ENCODE measurements at places on chromosomes 6 and 20.
A peak's percentile ranks its signal among the peaks of the same experiment; 100 is the strongest.

- no peak for DNase-seq
Measured at GRCh38 chr6:143234734-143235133, 174.0 kb downstream of the AIG1 start.

GRCh38 chr20:35039146-35039545 is 53.5 kb downstream of the TRPC4AP start:
- no peak for DNase-seq

DNA sequence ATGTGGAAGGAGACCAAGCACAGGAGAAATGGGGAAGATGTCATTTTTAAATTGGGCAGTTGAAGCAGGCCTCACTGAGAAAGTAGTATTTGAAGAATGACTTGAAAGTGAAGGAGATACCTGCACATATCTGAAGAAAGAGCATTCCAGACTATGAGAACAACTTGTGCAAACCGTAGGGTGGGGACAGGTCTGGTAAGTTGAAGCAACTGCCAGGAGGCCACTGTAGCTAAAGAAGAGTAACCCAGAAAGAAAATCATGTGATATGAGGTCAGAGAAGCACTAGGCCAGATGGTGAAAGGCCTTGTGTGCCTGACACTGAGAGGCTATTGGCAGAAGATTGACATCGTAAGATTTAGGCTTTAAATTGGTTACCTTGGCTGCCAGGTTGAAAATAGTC is 4.7 kb upstream of the SUPT3H start:
- no peak for DNase-seq

- peak; percentile 68 for DNase-seq
Measured at GRCh38 chr6:160041608-160042007, 72.7 kb downstream of the IGF2R start.

DNA sequence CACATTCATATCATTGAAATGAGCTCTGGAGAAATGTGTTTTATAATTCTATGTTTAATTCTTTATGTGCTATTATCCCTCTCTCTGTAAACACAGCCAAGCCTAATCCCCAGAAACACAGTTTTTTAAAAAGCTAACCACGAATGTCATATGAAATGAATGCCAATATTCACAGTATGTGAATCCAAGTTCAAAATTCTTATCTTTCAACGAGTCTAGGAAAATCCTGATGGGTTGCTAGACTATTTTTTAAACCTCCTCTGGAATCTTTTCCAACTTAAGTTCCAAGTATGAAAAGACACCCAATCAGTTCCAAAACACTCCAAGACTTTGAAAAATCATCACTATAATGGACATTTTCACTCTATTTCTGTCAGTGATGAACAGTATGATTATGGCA is 689.3 kb downstream of the HACE1 start:
- no peak for DNase-seq

GRCh38 chr6:30572148-30572547 is 906 bp downstream of the ABCF1 start:
- no peak for DNase-seq

GRCh38 chr20:57614490-57615444 is 5.5 kb downstream of the ZBP1 start:
- DNase-seq: no peak

DNA sequence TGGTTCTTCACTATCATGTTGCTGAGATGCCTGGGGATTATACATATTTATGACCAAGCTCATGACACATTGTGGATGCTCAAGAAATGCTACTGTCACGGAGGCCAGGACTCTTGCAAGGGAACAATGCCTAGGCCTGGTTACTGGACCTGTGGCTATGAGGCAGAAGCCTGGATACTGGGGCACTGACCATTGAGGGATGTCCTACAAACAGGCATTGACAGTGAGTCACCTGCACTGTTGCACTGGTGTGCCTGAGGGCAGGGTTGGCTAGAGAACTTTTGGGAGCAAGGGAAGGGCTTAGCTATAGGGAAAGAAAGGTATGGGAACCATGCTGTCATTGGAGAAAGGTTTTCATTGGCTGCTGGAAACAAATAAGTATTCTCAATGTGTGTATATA is 313.1 kb upstream of the SUPT3H start:
- DNase-seq: no peak

- DNase-seq: no peak
Measured at GRCh38 chr6:43776115-43776798, 6.2 kb downstream of the VEGFA start.

- DNase-seq: no peak
Measured at GRCh38 chr6:109238396-109238795, 143.1 kb downstream of the CEP57L1 start.

GRCh38 chr6:29527126-29527525 is 32.4 kb downstream of the UBD start:
- no peak for DNase-seq

DNA sequence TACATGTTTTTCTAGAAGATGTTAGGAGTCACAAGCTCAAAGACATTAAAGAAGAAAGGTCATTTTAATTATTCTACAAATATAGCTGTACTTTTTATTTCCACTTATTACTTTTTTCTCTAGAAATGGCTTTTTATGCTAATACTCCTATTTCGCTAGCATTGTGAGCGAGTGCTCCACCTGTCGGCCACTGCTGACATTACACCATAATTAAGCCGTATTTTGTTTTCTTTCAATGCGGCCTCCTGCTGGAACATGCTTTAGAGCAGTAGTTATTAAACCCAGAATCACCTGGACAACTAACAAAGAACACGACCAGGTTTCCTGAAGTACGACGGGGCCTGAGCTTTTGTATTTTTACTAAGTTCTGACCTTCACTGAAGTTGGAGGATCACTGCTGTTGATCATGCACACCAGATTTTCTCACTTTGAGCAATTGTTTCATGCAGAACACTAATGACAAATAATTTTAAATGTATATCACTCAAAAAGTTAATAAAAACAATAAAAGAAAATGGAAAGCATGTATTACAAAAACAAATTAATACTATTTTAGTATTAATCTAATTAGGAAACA is 74.1 kb upstream of the PAK5 start:
- peak; percentile 74 for DNase-seq

DNA sequence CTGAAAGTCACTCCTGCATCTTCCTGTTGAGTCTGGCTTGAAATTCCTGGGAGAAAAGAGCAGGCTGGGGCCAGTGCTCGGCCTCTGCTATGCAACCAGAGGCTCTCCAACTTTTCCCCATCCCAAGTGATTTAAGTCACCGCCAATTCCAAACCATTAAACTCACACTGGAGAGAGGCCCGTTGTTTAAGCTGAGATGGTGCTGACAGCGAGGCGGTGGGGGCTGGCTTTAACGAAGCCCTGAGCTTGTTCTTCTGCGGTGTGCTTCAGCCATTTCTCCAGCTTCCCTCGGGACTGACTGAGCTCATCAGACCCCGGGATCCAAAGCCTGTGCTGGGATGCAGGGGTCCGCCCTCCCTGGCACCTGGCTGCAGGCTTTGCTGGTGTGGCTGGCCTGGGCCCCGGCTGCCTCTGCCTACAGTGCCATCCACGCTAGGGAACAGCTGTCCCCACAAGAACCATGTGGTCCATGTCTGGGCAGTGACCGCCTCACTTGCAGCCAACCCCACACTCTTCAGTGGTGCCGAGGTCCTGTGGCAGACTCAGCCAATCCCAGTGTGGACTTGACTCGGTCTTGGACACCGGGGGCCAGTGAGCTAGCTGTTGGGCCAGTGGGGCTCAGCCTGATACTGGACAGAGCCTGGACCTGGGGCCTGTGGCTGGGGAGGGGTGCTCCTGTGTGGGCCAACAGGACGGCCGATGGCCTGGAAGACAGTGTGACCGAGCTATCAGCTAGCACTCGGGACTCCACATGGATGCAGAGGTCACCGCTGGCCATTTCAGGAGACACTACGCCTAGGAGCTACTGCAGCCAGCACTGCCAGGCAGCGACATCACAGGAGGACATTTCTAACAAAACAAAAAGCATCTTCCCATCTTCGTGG is 21.2 kb downstream of the RAMACL start:
- no peak for DNase-seq

GRCh38 chr20:62928246-62928939 is 2.1 kb upstream of the DIDO1 start:
- no peak for DNase-seq

DNA sequence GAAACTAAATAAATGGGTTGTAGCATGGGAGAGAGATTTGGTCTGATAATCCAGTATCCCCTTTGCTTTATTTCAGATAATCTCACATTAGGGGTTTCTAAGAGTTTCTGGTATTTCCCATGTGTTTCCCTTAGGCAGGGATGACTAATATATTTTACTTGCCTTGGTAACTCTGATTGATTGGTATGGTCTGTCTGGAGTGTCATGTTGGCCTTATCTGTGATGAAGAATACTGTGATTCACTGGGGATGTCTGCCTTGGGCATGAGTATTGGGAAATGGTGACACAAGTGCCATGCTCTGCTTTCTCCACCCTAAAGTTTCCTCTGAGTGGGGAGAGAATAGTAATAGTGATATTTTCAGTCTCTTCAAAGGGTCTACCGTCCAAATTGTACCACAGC is 10.1 kb downstream of the SLC22A2 start:
- no peak for DNase-seq

GRCh38 chr20:62822788-62823651 is 6.2 kb downstream of the COL9A3 start:
- no peak for DNase-seq

- no peak for DNase-seq
Measured at GRCh38 chr6:74018825-74019224, 322.8 kb downstream of the CD109 start.

DNA sequence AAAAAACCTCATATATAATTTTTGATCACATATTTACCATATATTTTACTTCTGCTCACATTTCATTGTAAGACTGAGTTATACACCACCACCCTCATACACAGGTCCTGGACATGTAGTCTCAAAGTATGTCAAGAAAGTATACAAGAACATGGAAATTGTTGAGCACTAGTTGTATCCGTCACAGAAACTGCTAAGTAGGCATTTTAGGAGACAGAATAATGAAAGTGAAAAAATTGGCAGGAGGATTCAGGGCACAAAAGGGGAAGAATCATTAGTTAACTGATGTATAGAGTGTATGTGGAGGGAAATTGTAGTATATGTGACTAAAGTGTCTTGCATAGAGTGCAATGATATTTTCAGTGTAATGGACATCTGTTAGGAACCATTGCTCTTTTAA is 458.8 kb downstream of the TFAP2B start:
- no peak for DNase-seq

- no peak for DNase-seq
Measured at GRCh38 chr6:42511803-42512422, 51.9 kb upstream of the UBR2 start.

DNA sequence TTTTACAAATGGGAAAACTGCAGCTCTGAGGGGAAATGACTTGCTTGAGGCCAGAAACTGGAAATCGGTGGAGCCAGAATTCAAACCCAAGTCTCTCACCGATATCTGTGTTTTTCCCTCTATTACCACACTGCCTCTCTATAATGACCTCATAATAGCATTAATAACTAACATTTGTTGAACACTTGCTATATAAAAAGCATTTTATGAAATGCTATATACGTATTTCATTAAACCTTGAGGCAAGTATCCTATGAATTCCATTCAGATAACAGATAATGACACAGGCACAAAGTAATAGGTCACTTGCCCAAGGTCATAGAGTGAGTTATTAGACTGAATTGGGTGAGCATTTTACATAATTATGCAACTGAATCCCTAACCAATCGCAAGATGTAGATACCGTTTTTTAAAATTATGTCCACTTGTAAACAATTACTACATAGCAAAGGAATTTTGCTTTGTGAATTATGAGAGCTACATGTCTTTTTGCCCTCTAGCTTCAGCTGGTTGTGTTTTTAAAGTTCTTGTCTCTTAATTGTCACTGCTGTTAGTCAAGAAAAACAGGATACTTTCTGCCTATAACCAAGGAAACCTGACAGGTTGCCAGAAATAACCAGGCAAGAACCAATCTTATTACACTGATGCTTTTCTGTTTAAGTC is 4.7 kb downstream of the DSN1 start:
- no peak for DNase-seq

- DNase-seq: no peak
Measured at GRCh38 chr20:62045529-62046285, 20.0 kb downstream of the TAF4 start.

DNA sequence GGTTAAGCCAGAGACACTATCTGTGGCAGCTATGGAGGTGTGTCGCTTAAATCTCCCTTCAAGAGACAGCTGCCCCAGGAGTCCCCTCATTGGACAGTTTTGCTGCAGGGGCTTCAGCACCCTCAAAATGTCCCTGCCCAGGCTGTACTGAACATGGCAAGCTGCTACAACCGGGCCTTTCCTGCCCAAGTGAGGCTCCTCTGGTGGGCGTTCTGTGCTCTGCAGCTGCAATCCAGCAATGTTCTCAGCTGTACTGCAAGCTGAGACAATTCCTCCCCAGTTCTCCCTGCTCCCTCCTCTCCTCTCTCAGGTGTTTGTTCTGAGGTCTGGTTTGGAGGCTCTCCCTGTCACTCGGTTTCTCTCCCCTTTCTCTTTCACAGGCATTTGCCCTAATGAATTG is 190.8 kb upstream of the LAMP5 start:
- DNase-seq: no peak

- DNase-seq: no peak
Measured at GRCh38 chr20:33267701-33268100, 15.3 kb upstream of the BPIFB1 start.

GRCh38 chr6:89357390-89357789 is 4.9 kb upstream of the UBE2J1 start:
- no peak for DNase-seq

GRCh38 chr6:94645191-94645590 is 932.1 kb upstream of the MANEA start:
- no peak for DNase-seq

DNA sequence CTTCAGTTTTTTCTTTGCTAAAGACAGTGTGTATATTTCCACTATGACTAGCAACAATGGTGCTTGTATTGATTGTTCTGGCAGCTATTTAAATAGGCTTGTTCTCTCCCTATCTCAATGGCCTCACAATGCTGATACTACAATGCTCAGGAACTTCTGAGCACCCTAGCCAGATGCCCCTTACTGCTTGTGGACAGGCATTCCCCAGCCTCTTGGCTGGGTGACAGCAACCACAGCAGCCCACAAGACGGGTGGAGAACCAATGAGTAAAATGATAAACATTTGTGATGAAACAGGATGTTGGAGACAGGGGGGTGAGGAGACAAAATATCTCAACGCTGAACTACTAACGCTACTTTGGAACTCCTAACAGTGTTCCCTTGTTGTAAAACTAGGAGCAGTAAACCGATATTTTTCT is 42.3 kb downstream of the HIVEP2 start:
- peak; percentile 62 for DNase-seq

- no peak for DNase-seq
Measured at GRCh38 chr6:104689551-104690205, 170.0 kb downstream of the HACE1 start.

DNA sequence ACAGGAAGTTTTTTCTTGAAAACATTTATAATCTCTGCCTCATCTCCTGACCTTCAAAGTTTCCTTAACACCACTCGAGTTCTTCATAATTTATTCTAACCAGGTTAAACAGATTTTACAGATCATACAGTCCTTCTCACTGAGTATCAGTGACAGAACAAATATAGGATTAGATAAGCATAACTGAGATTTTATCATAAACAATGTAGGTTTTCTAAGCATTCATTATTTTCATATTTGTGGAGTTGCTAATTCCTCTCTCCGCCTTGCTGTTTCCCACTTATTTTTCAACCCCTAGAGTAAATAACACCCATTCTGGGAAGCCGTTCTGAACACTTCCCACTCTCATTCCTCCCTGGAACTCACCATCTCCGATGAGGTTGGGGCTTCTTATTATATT is 229.9 kb downstream of the HACE1 start:
- no peak for DNase-seq

- DNase-seq: no peak
Measured at GRCh38 chr6:85824329-85824728, 181.6 kb upstream of the SYNCRIP start.

GRCh38 chr6:161342039-161342438 is 68.2 kb upstream of the AGPAT4 start:
- DNase-seq: no peak

- DNase-seq: no peak
Measured at GRCh38 chr20:33518071-33518470, 28.2 kb downstream of the CBFA2T2 start.

Data from Ammon's horn (tissue), 1 donor.